Upper lobe of left lung (tissue), 6 donors: ENCODE measurements at places on chromosomes 12 and 14. TPM values are rescaled to one million over a fixed set of nuclear protein-coding genes. Genes with fewer than 3 reads are reported as not detected.

TOMM20L gene
- not detected for total RNA-seq

GPX2 gene
- 3.0 TPM for total RNA-seq

NPFF gene
- total RNA-seq = not detected

CCDC60 gene
- 2.3 TPM for total RNA-seq

POC1B gene
- total RNA-seq = 21.0 TPM

PSMA3 gene
- total RNA-seq = 149 TPM

ARMH4 gene
- 2.4 TPM for total RNA-seq

ISM2 gene
- not detected for total RNA-seq

POTEG gene
- total RNA-seq = not detected

PPM1H gene
- total RNA-seq = 4.2 TPM

ANO4 gene
- total RNA-seq = 0.30 TPM

CLEC1B gene
- total RNA-seq = 0.27 TPM

LRRK2 gene
- 232 TPM for total RNA-seq

LRRIQ1 gene
- total RNA-seq = 5.6 TPM

RIN3 gene
- total RNA-seq = 88.0 TPM

GAS2L3 gene
- total RNA-seq = 20.5 TPM

DDX51 gene
- total RNA-seq = 8.7 TPM

SYNDIG1L gene
- total RNA-seq = 2.4 TPM

RASAL1 gene
- total RNA-seq = 4.2 TPM

PARPBP gene
- 3.8 TPM for total RNA-seq

EML1 gene
- total RNA-seq = 37.7 TPM

POTEM gene
- total RNA-seq = not detected

MYO1H gene
- 0.46 TPM for total RNA-seq

OR4K2 gene
- total RNA-seq = not detected

PIANP gene
- total RNA-seq = 0.83 TPM

KRT79 gene
- 0.30 TPM for total RNA-seq

RD3L gene
- not detected for total RNA-seq

HOXC9 gene
- not detected for total RNA-seq

HCAR2 gene
- 3.3 TPM for total RNA-seq

TMEM63C gene
- total RNA-seq = 0.69 TPM

AMIGO2 gene
- 23.5 TPM for total RNA-seq

TMEM132D gene
- not detected for total RNA-seq

ZFHX2 gene
- 1.7 TPM for total RNA-seq

INTS13 gene
- 13.8 TPM for total RNA-seq

CABP1 gene
- total RNA-seq = 1.2 TPM

GZMB gene
- total RNA-seq = 2.1 TPM

TMEM253 gene
- not detected for total RNA-seq

RNF212B gene
- not detected for total RNA-seq

KRT7 gene
- total RNA-seq = 805 TPM

CLEC4C gene
- total RNA-seq = not detected

PPP1R1A gene
- total RNA-seq = 0.22 TPM

GPR137C gene
- 0.76 TPM for total RNA-seq

CCDC175 gene
- total RNA-seq = not detected

SLC10A1 gene
- not detected for total RNA-seq

SYT1 gene
- total RNA-seq = 0.59 TPM

CIDEB gene
- total RNA-seq = 11.5 TPM

KRT5 gene
- total RNA-seq = 3.6 TPM

KCNH5 gene
- total RNA-seq = 0.22 TPM

LMNTD1 gene
- 1.9 TPM for total RNA-seq

NFE2 gene
- 11.4 TPM for total RNA-seq

DNAH10 gene
- 6.8 TPM for total RNA-seq
